ENCODE measurements at places on chromosomes 13 and 19.

DNA sequence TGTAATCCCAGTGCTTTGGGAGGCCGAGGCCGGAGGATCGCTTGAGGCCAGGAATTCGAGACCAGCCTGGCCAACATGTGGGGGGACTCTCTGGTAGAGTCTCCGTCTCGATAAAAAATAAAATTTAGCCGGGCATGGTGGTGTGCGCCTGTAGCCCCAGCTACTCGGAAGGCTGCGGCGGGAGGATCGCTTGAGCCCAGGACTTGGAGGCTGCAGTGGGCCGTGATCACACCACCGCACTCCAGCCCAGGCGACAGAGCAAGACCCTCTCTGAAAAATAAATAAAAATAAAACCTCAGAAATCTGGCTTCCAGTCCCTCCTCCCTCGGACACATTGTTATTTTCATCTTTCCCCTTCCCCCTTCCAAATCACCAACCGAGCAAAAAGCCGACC, 332 bp downstream of the IRGQ start:
- DNase-seq: peak; percentile 75

DNA sequence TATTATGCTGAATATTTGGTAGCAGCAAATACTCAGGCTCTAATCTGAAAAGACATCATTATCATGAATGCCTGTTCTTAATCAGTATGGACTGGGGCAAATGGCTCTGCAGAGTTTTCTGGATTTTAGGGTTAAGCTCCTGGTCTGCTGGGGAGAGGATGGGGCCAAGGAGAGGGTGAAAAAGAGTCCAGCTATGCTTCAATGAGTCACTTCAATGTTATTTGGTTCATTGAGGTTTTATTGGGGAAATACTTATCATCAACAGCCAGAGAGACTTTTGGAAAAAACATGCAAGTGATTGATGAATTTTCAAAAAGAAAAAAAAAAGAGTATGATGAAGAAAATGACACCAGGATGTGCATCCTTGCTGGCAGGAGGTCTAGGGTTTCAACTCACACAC, 278.3 kb downstream of the UQCRFS1 start:
- DNase-seq: no peak

DNA sequence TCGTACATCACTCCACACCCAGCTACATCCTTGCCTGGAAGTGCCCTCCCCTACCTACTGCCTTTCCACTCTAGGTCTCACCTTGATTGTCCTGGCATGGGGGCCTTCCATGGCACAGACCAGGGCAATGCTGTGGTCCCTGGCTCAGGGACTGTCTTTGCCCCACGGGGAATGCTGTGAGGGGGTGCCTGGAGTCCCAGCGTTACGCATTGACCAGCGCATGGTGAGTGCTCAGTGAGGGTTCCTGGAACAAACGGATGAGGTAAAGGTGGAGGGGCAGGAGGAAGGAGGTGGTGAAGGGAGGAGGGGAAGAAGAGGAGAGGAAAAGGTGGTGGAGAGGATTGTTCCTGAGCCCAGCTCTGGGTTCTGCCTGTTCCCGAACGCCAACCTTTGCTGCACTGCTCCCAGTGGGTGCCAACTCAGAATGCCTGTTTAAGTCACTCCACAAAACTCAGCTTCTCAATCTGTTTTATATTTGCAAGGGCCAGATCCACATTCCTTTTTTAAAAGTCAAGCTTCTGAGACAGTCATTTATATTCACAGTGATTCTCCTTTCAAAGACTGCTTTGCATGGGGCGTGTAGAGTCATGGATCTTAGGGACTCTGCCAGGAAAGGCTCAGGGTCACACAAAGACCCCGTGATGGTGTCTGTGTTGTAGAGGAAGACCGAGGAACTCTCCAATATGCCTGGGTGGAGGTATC, 40.8 kb downstream of the CHST8 start:
- DNase-seq: no peak

- no peak for DNase-seq
These were observed 15.8 kb upstream of the NPAS1 start for GRCh38 chr19:47003611-47004465.

DNA sequence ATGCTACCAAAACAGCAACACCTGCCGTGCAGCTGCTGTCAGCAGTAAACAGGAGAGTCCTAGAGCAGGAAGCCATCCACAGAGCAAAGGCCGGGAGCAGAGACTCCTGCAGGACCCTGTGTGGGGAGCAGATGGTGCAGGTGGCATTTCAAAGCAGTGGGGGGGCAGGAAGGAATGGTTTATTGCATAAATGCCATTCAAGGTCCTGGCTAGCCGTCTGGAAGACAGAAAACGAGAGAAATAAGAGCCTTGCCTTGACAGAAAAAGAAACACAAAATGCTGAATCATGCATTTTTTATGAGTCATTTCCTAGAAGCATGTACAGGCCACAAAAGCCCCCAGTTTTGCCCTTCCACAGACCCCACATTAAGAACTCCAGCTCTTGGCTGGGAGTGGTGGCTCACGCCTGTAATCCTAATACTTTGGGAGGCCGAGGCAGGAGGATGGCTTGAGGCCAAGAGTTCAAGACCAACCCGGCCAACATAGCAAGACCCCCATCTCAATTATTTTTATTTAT, 5.4 kb downstream of the RSPH6A start:
- DNase-seq: no peak

GRCh38 chr13:98315902-98316301, 138.8 kb upstream of the RNF113B start:
- no peak for DNase-seq

- no peak for DNase-seq
These were observed 4.9 kb downstream of the NUMBL start for GRCh38 chr19:40685563-40685962.

DNA sequence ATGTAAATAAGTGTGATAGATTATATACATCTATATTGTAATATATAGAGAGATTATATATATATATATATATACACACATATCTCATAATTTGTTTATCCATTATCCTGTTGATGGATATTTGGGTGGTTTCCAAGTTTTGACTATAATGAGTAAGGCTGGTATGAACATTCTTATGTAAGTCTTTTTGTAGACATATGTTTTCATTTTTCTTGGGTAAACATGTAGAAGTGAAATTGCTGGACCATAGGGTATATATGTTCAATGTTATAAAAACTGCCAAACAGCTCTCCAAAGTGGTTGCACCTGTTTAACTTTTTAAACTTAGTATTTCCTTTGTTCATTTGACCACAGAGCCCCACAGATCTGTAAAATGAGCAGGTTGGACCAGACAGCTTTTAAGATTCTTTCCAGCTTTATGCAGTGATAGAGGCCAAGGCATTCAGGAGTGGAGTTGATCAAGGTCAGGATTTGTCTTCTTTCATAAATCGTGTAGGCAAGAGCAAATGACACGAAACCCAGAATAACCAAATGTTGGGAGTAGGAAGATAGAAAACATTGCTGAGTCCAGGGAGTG, 21.7 kb upstream of the KATNAL1 start:
- no peak for DNase-seq

DNA sequence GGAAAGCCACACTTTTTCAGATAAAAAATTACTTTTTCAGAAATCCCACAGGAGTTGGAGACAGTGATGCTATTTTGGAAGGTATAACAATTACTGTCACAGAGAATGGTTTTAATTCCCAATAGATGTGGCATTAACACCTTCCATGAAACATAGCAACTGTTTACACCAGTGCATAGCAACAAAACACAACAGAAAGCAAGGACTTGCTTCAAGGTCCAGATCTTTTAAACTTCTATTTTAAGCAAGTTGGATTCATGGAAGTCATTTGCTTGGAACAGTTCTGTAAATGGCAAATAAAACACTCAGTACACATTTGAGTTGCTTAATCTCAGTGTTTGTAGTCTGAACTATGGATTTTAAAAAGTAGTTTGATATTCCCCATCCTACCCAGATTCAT, 385.9 kb upstream of the SPRY2 start:
- no peak for DNase-seq

- no peak for DNase-seq
These were observed 262.6 kb upstream of the RXFP2 start for GRCh38 chr13:31476753-31477152.

DNA sequence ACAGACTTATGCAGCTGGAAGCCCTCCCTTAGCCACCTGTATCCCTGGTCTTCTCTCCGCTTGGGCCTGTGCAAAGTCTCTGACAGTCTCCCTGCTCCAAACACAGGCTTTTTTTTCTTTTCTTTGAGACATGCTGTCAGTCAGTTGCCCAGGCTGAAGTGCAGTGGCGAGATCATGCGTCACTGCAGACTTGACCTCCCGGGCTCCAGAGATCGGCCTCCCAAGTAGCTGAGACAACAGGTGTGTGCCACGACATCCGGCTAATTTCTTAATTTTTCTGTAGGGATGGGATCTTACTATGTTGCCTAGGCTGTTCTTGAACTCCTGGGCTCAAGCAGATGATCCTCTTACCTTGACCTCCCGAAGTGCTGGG, 1.6 kb downstream of the MZF1 start:
- peak; percentile 2 for DNase-seq

- DNase-seq: no peak
These were observed 72.4 kb upstream of the CLDN10 start for GRCh38 chr13:95480131-95480545.

DNA sequence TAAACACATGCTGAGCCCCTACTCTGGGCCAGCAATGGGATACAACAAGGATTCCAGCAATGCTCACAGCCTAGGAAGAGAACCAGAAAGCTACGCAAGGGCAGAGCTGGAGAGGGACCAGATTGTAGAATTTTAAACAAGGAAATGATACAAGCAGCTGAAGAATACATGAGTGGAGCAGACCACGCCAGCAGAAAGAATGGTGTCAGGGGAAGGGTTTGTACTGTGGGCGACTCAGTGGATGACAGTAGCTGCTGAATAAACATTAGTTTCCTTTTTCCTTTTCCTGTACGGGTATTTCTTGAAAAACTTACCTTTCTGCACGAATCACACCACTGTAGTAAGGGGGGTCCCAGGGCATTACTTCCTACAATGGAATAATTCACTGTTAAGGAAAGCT, 30.7 kb downstream of the MIPEP start:
- no peak for DNase-seq

- no peak for DNase-seq
These were observed 753 bp downstream of the ZNF235 start for GRCh38 chr19:44303976-44304568.

GRCh38 chr13:55606045-55606665, 1534.6 kb upstream of the PRR20A start:
- no peak for DNase-seq

GRCh38 chr19:35350591-35350990, 2.9 kb downstream of the FFAR1 start:
- no peak for DNase-seq

GRCh38 chr13:70054572-70054971, 53.1 kb upstream of the ATXN8OS start:
- no peak for DNase-seq

- DNase-seq: peak; percentile 51
These were observed 57.5 kb downstream of the RAB20 start for GRCh38 chr13:110503979-110504499.

GRCh38 chr13:68125087-68125480, 894.9 kb upstream of the PCDH9 start:
- DNase-seq: no peak

GRCh38 chr13:109963960-109964563, 177.7 kb upstream of the IRS2 start:
- DNase-seq: no peak

DNA sequence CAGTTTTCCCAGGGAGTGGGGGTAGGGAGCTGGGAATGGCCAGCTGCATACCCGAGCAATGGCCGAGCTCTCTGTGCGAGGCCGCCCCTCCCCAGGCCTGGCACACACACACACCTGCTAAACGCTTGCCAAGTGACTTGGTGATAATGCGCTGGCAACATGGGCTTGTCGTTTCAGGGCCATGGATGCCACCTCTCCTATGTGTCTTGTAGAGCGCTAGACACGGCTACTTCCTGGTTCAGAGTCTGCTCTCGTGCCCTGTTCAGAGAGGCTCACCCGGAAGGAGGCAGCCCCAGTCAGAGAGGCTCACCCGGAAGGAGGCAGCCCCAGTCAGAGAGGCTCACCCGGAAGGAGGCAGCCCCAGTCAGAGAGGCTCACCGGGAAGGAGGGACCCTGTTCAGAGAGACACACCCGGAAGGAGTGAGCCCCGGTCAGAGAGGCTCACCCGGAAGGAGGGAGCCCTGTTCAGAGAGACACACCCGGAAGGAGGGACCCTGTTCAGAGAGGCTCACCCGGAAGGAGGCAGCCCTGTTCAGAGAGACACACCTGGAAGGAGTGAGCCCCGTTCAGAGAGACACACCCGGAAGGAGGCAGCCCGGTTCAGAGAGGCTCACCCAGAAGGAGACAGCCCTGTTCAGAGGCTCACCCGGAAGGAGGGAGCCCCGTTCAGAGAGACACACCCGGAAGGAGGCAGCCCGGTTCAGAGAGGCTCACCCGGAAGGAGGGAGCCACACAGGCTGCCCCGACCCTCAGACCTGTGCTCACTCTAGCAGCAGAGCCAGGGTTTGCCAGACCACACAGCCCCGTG, 4.2 kb downstream of the ADPRHL1 start:
- DNase-seq: peak; percentile 41

DNA sequence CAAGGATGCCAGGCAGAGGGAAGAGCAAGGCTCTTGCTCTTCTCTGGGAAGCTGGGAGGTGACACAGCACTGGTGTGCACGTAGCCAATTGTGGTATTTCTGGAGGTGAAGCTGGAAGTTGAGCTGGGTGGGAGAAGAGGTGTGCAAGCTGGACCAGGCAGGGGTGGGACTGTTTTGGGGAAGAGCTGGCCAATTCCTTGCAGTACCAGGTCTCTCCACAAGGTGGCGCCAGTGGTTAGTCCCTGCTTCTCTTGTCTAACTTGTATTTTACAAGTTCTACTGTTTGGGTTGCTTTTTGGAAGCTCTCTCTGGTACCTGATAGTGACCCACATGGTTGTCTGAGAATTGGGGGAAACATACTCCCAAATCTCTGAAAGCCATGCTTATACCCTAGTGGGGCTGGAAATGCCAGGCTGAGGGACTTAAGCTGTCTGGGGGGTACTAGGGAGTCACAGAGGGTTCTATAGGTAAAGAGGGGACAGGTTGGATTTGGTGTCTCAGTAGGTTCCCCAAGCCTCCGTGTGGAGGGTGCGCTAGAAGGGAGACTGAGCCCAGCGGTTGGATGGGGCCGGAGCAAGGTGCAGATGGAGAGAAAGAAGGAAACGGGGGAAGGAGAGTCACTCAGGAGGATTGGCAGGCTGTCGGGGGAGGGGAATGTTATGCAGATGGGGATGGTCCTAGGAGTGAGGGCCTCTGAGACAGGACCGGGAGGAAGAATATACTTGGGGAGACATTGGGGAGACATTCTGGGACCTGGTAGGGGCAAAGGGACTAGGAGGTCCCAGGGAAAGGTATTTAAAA, 3.0 kb downstream of the HPN start:
- no peak for DNase-seq

GRCh38 chr13:45393941-45394570, 24.1 kb downstream of the SLC25A30 start:
- no peak for DNase-seq
